Activated naive CD4-positive, alpha-beta T cell treated with anti-CD3 and anti-CD28 coated beads, Interleukin-2, amount 10 ng/mL, durations not matched to agents 5 hours and 36 hours (primary cell): ENCODE measurements at places on chromosomes 6 and 20. TPM values are rescaled to one million over a fixed set of nuclear protein-coding genes. Genes with fewer than 3 reads are reported as not detected.

Gene THBS2
- 0.05 TPM for total RNA-seq

Gene ARHGAP18
- total RNA-seq = 12.0 TPM

Gene TAAR6
- not detected for total RNA-seq

Gene FOXQ1
- total RNA-seq = not detected

Gene ENPP5
- total RNA-seq = not detected

Gene SLC17A3
- 0.18 TPM for total RNA-seq

Gene NOP56
- 302 TPM for total RNA-seq

Gene PKHD1
- total RNA-seq = not detected

Gene HUS1B
- 1.7 TPM for total RNA-seq

Gene STX16
- total RNA-seq = 183 TPM

Gene STK4
- total RNA-seq = 201 TPM

Gene NKX2-4
- not detected for total RNA-seq

Gene TOMM6
- 164 TPM for total RNA-seq

Gene MMP24
- total RNA-seq = not detected

Gene HLA-G
- total RNA-seq = 0.14 TPM

Gene MOXD1
- total RNA-seq = not detected

Gene PACRG
- 0.76 TPM for total RNA-seq

Gene PROKR2
- total RNA-seq = not detected

Gene COL19A1
- not detected for total RNA-seq

Gene DEFB124
- not detected for total RNA-seq

Gene CST4
- not detected for total RNA-seq

Gene FAXC
- not detected for total RNA-seq

Gene PNPLA1
- total RNA-seq = not detected

Gene DSP
- 0.19 TPM for total RNA-seq
